ENCODE measurements at places on chromosomes 16 and 17. TPM values are rescaled to one million over a fixed set of nuclear protein-coding genes. Genes with fewer than 3 reads are reported as not detected.

- no peak for DNase-seq
- H3K4me1 ChIP-seq, result peaks cover 15% of the 10 kb centered on the region
- H3K36me3 ChIP-seq, result peaks cover 9% of the 10 kb centered on the region
- H3K27me3 ChIP-seq, result no peaks in the 10 kb centered on the region
Observed at GRCh38 chr16:8885674-8886592, 3.8 kb downstream of the LITAFD start.

GRCh38 chr16:54813778-54814177 lies 116.9 kb upstream of the IRX5 start:
- no peak for DNase-seq
- no peaks in the 10 kb centered on the region for H3K36me3 ChIP-seq
- H3K4me3 ChIP-seq, result no peak overlapping the region
- H3K27ac ChIP-seq, result no peak overlapping the region

DNA sequence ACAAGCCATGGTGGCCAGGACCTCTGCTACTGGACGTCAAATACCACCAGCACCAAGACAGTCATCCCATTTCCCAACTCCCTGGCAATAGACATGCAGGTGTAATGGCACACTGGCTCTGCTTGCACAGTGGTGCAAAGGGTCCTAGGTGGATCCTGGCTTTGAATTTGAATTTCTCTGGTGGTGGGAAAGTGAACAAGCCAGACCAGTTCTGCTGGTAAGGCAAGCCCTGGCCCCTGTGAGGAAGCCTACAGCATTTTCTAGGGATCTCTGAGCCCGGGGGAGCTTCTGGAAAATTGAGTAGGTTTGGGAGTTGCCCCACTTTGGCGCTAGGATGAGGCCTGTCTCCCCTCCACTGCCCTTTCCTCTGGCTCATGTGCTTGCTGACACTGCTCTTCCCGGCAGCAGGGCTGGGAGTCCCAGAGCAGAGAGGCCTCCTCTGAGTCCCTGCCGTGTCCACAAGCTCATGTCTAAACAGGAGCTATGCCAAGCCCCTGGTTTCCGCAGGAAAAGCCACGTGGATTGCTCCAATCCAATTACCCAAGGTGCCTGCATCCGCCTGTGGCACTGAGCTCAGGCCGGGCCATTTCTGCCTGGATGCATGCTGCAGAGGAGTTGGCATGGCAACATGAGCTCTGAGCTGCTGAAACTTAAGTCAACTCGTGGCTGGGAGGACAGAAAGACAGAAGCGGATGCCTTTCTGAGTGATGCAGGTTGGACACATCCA lies 67.0 kb downstream of the PRMT7 start:
- DNase-seq, result no peak
- no peaks in the 10 kb centered on the region for H3K36me3 ChIP-seq
- no peak overlapping the region for H3K4me3 ChIP-seq
- no peak overlapping the region for H3K27ac ChIP-seq

- H3K4me3 ChIP-seq, result no peak overlapping the region
- H3K36me3 ChIP-seq, result peaks cover 36% of the 10 kb centered on the region
- no peaks in the 10 kb centered on the region for H3K27me3 ChIP-seq
- 0 out of 2 replicates have a peak, but pooled peaks cover 6% of the 10 kb centered on the region for H3K4me1 ChIP-seq
- no peak overlapping the region for H3K27ac ChIP-seq
- no peak for DNase-seq
Observed at GRCh38 chr16:13402601-13403000, 501.2 kb downstream of the SHISA9 start.

DNA sequence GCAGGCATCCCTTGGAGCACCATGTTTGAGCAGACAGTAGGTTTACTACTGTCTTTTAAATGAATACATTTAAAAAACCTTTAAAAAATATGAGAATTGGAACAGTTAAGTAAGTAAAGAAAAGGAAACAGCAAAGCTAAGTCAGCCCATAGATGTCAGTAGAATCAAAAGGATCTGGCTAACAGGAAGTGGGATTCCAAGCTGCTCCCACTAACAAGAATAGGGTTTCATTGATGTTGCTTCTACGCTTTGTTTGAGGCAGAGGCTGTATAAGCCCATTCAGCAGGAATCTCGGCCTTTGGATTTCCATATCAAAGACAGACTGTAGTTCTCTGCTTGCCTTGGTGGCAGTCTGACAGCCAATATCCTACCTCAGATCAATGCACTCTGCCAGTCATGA lies 122.9 kb upstream of the ELAC2 start:
- no peaks in the 10 kb centered on the region for H3K27me3 ChIP-seq
- DNase-seq, result peak; percentile 12
- peak overlapping the region; percentile 88 for H3K27ac ChIP-seq
- peaks cover 23% of the 10 kb centered on the region for H3K4me1 ChIP-seq
- H3K36me3 ChIP-seq, result peaks cover 32% of the 10 kb centered on the region

DNA sequence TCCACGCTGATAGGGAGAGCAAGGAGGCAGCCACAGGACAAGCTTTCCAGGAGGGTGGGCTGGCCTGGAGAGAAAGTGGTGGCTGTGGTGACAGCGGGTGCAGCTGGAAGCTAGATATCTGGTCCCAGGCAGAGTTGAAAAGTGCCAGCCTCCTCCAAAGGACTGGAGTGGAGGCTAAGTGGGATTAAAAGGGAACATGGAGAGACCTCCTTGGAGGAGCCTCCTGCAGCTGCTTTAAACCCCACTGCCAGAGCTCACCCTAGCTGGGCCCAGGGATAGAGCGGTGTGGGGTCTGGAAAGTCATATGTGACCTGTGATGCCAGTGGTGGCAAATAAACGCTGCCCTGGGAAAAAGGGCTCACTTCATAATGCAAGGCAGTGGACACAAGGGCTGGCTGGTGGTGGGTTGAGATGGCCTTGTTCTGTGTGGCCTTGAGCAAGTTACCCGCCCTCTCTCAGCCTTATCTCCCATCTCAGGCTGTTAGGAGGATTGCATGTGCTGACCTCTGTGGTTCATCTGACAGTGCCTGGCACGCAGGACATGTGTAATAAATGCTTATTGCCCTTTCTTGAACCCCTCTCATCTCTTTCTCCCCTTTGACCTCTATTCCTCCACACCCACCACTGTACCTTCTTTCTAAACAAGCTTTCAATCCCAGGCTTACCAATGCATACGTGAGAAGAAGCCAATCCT lies 61.0 kb upstream of the LGALS9 start:
- DNase-seq, result no peak
- H3K27ac ChIP-seq, result peak overlapping the region; percentile 84
- H3K36me3 ChIP-seq, result no peaks in the 10 kb centered on the region

DNA sequence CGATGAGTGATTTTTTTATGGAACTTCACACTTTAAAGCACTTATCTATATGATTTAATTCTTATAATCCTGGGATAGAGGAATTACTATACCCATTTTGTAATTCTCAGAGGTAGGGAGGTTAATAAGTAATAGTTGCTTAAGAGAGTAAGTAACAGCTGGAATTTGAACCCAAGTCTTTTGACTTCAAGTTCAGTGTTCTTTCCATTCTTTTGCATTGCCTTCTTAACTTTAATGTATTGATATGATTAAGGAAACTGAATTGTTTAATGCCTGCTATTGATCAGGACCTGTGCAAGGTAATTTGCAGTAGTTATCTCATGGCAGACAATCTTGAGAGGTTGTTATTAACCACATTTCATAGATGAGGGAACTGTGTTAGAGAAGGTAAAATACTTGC lies 78.5 kb downstream of the TUBD1 start:
- no peak overlapping the region for H3K4me3 ChIP-seq
- no peaks in the 10 kb centered on the region for H3K27me3 ChIP-seq
- no peak overlapping the region for H3K27ac ChIP-seq
- peaks cover 17% of the 10 kb centered on the region for H3K36me3 ChIP-seq
- no peak for DNase-seq

DNA sequence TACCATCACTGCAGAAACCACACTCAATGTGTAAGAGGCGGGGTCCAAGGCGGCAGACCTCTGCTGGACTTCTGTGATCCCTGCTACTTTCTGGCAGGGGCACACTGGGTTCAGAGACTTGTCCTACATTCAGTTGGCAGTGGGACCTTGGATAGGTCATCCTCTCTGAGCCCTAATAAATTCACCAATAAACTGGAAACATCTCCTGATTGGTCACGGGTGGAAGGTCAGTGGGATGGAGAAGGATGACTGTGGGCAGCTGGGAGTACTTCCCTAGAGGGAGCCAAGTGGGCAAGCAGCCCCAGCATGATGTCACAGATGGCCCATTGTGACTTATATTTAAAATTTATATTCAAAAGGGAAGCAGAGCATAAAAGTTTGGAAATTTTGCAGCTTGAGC lies 49.7 kb downstream of the RNF112 start:
- H3K36me3 ChIP-seq, result no peaks in the 10 kb centered on the region
- no peaks in the 10 kb centered on the region for H3K27me3 ChIP-seq
- H3K4me3 ChIP-seq, result peak overlapping the region; percentile 21

DNA sequence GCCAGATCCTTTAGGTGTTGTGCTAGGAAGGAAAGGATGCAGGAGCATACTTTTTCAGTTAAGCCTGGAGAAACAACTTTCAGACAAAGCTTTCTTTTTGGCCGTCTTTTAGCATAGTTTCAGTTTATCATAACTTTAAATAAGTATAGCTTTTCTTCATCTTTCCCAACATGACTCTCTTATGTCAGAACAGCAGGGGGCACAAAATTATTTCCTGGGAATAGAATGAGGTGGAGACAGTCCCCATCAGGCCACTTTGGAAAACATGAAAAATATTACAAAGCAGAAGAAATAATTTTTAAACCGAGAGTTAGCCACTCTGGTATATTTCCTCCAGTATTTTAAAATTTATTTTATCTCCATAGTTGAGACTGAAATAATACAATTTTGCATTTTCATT lies 387.6 kb downstream of the HAPSTR1 start:
- H3K36me3 ChIP-seq, result no peaks in the 10 kb centered on the region
- DNase-seq, result no peak
- no peak overlapping the region for H3K4me3 ChIP-seq
- peak overlapping the region; percentile 60 for H3K27ac ChIP-seq
- H3K4me1 ChIP-seq, result peaks cover 4% of the 10 kb centered on the region
- H3K27me3 ChIP-seq, result no peaks in the 10 kb centered on the region

DNA sequence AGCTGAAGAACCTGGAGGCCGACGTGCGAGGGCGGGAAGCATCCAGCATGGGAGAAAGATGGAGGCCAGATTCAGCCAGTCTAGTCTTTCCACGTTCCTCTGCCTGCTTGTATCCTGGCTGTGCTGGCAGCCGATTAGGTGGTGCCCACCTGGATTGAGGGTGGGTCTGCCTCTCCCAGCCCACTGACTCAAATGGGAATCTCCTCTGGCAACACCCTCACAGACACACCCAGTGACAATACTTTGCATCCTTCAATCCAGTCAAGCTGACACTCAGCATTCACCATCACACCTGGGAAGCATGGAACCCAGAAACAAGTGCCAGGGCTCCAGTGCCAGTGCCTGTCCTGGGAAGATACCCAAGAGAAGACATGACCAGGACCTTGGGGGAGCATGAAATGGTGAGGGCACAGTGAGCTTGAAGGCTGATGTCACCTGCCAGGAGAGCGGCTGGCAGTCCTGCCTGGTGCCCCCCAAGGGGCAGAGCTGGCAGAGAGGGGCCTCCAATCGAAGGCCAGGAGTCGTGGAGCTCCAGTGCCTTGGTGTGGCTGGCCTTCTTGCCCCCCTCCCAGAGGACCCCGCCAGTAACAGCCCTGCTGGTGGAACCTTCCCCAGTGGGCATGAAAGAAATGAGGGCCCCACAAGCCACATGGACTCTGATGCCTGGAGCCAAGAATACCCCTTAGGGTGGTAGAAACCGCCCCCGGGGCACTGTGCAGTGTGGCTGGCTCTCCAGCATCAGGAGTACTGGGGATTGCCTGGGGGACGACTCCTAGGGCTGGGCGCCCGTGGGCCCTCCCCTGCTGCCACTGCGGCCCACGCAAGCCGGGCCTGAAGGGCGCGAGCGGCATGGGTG lies 643 bp upstream of the NPB start:
- peak overlapping the region; percentile 35 for H3K4me3 ChIP-seq
- H3K4me1 ChIP-seq, result no peaks in the 10 kb centered on the region
- peaks cover 13% of the 10 kb centered on the region for H3K27me3 ChIP-seq

DNA sequence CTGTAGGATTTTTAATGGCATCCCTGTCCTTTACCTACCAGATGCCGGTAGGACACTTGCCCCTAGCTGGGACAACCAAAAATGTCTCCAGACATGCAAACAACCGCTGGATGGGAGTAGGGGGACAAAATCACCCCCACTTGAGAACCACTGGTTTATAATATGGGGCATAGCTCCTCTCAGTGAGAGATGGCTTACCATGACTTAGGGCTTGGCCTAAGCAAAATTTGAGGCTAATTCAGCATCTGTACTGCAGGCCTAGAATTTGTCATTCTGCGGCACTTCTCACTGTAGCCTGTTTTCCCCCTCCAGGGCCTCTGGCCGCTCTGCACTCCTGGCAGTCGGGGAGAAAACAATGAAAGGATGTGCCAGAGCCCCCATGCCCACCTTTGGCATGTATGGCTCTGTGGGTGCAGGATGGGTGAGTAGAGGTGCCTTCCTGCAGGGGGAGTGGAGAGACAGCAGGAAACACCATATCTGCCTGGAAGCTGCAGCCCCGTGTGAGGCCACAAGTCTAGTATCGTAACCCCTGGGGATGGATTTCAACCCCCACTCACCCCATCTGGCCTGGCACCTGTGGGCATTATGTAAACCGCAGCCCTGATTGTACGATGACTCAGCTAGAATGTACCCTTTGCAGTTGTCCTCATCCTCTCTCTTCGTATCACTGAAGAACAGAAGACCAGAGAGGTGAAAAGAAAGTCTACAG lies 268.1 kb downstream of the SOX9 start:
- no peak overlapping the region for H3K4me3 ChIP-seq
- no peak for DNase-seq
- H3K4me1 ChIP-seq, result peaks cover 31% of the 10 kb centered on the region

DNA sequence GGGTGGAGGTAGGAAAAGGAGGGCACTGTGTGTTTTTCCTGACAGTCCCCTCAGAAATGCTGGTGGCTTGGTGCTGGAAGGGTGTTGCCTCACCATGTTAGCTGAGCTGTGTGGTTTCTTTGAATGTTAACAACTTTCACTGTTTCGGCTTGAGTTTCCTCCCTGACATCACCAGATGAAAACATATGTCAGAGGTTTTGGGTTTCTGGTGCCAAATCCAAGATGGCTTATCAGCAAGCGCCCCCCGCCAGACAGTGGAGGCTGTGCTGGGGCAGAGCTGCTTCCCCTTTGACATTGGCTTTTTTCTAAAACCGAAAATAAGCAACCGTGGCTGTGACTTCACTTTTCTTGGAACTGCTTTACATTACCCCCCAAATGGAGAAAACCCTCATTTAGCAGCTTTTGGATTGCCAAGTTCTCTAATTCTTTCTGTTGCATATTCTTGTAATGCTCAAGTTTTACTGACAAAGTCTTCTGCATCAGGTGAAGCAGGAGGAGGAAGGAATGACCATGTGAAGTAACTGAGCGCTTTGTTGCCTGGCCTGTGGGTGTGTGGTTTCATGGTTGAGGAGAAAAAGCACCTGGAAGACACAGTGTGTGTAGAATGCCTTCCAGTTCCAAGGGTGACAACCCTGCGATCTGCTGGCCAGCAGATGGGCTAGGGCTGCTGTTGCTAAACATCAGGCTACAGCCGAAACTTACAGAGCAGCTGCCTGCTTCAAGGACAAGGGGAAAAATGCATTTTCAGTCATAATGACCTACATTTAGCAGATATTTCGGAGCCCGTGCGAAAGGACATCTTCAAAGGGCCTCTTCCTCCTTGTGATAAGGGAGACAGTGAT lies 9.7 kb downstream of the RMI2 start:
- no peaks in the 10 kb centered on the region for H3K27me3 ChIP-seq
- H3K36me3 ChIP-seq, result peaks cover 34% of the 10 kb centered on the region
- DNase-seq, result no peak
- H3K4me3 ChIP-seq, result no peak overlapping the region
- peaks cover 63% of the 10 kb centered on the region for H3K4me1 ChIP-seq

Gene PIK3R5
- total RNA-seq, result 5.9 TPM

Gene WNK4
- total RNA-seq, result 1.4 TPM

Gene CACNG4
- 2.3 TPM for total RNA-seq

Gene CD300LF
- total RNA-seq, result not detected
